Adrenal gland (tissue), 19 donors: ENCODE measurements at places on chromosomes 6 and 20.

DNA sequence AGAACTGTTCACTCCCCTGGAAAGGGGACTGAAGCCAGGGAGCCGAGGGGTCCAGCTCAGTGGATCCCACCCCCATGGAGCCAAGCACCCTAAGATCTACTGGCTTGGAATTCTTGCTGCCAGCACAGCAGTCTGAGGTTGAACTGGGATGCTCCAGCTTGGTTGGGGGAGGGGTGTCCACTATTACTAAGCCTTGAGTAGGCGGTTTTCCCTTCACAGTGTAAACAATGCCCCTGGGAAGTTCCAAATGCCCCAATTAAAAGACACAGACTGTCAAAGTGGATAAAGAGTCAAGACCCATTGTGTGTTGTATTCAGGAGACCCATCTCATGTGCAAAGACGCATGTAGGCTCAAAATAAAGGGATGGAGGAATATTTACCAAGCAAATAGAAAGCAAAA is 150.2 kb downstream of the LPA start:
- no peak for DNase-seq

GRCh38 chr6:155181498-155181897 is 82.3 kb upstream of the CLDN20 start:
- DNase-seq, result no peak

DNA sequence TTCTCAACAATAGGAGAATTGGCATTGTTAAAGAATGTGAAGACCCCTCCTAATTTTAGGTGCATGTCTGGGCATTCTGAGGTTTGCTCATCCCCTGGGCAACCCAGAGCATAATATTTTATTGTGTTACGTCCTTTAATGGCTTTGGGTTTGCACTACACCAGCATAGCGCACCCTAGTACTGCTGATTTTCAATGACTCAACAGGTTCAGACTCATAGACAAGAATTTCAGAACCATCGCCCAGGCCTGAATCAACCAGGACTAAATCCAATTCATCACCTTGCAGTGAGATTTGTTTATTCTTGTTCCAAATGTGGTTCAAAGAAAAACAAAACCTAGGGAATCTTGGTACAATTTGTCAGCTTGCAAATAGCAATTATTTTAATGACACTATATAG is 137.8 kb upstream of the PHACTR1 start:
- no peak for DNase-seq

DNA sequence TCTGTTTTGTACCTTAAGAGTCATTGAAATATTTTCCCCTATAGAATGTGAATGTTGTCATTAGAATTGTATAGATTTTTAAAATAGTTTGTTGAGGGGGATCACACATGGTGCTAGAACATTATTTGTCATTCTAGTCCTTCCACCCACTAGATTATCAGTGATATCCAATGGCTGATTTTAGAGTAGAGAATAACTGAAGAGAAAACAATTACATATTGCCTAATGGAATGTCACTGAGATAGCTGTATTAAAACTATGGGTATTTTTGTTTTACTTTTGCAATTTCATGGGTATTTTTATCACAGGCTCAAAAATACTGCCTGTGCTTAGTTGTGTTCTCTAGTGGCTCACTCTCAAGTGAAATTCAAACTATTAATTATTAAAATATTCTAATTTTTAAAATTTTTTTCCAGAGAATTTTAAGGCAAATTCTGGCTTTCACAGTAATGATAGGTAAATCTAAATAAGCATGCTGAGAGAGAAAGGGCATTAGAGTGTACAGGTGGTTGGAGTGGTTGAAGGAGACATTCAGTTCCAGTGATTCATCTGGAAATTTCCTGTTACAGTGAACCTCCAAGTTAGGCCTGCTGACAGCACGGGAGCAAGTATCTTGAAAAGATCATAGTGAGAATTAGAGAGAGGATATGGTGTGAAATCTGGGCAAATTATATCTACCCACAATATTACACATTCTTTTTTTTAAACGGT is 399.6 kb downstream of the NKAIN2 start:
- DNase-seq, result no peak

- no peak for DNase-seq
These were observed 307.2 kb upstream of the THEMIS start for GRCh38 chr6:128208078-128208477.

GRCh38 chr6:28720357-28721231 is 194.9 kb downstream of the GPX5 start:
- no peak for DNase-seq

DNA sequence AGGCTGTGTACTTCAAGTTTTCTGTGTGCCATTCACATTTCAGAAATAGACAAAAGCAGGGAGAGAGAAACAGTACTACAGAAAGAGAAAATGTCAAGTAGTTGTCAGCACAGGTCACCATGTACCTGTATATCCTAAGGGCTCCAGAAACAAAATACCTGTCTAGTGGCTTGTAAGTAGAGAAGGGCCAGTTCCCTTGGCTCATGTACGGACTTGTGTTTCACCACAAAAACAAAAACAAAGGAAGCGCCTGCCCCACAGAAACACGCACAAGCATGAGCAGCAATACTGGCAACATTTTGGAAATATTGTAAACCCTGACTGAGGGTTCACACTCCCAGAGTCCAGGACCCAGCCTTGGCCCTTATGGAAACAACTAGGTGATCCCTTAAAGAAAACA is 44.3 kb downstream of the CNKSR3 start:
- DNase-seq, result no peak

DNA sequence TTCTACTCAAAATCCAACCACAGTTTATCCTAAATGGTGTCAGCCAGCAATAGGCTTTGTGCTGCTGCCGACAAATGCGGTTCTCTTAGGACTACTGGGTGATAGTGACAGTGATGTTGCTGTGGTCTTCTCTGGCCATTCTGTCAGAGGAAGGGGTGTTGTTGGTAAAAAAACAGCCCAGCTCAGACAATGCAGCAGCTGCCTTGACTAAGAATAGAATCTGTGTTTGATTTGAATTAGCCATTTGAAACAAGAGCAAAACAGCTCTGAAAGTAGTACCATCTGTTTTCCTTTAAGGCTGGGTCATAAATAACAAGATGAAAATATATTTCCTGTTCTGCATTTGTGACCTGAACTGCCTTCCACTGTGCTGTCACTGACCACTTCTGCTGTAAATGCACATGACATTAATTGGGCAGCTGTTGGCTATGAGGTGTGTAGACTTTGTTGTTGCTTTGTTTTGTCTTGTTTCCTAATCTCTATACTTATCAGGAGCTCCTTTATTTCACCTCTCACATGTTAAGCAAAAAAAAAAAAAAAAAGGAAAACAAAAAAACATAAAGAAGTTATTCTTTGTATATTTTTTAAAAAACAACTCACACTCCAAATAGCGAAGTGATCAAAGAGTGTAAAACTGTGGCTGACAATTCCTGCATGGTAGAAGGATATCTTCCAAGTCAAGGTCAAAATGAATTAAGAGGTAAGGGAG is 497.8 kb upstream of the ARID1B start:
- no peak for DNase-seq

DNA sequence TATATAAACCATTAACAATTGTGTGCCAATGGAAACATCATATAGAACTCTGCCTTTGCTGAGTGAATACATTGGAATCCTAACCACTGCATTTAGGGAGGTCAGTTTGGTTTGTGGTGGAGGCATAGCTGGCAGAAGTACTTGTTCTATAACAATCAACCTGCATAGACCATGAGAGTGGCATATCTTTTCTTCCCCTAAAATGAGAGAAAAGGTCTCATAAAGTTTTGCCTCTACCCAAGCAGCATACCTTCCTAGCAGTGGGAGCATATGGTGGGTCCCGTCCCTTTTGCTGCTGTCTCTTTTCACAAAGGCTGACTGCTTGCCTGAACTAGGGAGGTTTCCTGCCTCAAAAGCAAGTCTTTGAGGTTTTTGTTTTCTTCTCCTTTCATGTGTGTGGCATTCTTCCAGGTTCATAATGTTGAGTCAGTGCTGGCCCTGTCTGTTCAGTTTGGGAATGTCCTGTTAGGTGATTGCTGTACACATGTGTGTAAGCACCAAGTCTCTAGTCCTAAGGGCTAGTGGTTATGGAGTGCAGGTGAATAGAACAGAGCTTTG is 61.2 kb upstream of the SUPT3H start:
- DNase-seq, result no peak

DNA sequence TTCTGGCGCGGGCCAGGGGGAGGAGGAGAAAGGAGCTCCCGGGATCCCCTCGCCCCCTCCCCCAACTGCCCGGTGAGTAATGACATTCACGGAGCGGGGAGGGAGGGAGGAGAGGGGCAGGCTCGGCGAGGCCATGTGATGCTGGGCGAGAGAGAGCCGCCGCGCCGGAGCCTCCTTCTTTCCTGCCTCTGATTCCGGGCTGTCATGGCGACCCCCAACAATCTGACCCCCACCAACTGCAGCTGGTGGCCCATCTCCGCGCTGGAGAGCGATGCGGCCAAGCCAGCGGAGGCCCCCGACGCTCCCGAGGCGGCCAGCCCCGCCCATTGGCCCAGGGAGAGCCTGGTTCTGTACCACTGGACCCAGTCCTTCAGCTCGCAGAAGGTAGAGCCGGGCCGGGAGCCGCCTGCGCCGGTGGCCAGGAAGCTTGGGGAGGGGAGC is at the start of gene GDAP1L1:
Gene GDAP1L1 (plus strand): TSS at position 178 of the 441 bp plus-strand sequence. CDS start 27 bp downstream, at position 205.
- DNase-seq, result peak; percentile 53

GRCh38 chr6:156701966-156702365 is 75.2 kb upstream of the ARID1B start:
- no peak for DNase-seq

- DNase-seq, result no peak
These were observed 64.8 kb downstream of the VIP start for GRCh38 chr6:152815230-152815872.

GRCh38 chr20:4633780-4634179 is 87.9 kb upstream of the PRND start:
- DNase-seq, result no peak

DNA sequence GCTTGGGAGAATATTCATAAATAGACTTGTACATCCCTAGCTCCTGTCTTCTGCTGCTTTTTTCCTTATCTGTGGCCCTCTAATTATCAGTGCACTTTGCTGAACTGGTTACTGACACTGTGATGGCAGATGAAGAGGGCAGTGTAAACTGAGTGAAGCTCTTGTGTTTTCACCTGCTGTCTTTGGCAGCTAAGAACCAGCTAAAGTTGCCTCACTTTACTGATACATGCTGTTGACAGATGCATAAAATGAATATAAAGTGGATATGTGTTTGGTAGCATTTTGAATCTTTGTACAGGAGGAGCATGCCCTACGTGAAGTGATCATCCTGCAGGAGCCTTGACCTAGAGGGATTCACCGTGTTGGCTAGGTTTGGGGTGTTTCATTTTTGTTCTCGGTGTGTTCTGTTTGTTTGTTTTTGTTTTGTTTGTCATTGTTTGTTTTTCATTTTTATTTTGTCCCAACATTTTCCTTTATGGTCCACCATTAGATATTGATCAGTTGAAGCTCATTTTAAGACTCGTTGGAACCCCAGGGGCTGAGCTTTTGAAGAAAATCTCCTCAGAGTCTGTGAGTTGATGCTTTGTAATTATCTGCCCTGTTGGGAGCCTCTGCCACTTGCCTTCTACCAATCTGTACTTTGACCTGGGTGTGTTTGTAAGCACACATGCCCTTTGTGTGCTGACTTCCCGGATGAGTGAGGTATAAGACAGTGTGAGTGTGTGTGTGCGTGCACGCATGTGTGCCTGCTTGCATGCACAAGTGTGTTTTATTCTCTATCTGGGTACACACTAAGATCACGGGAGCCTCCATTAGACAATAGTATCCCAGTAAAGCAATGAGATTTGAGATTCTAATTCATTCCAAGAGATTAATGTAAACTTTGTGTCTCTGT is 34.6 kb upstream of the MAPK13 start:
- no peak for DNase-seq

GRCh38 chr6:30260036-30260504 is 46.9 kb upstream of the TRIM26 start:
- no peak for DNase-seq

DNA sequence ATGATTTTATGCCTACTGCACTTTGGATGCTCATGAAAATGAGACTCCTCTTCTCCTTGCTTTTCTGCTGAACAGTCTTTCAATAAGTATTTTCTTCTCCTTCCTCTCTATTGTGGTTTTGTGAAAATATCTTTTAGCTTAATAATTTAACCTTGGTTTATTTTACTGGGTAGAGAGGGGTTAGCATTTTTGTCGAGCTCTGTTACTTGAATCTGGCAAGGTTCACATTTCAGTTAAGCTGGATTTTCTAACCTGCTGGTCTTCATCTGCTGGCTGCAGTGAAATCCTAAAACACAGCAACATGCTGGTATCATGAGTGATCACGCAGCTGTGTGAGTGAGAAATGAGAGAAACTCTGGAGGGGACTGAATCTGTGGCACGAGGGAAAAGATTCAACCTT is 222.7 kb upstream of the NOX3 start:
- no peak for DNase-seq

DNA sequence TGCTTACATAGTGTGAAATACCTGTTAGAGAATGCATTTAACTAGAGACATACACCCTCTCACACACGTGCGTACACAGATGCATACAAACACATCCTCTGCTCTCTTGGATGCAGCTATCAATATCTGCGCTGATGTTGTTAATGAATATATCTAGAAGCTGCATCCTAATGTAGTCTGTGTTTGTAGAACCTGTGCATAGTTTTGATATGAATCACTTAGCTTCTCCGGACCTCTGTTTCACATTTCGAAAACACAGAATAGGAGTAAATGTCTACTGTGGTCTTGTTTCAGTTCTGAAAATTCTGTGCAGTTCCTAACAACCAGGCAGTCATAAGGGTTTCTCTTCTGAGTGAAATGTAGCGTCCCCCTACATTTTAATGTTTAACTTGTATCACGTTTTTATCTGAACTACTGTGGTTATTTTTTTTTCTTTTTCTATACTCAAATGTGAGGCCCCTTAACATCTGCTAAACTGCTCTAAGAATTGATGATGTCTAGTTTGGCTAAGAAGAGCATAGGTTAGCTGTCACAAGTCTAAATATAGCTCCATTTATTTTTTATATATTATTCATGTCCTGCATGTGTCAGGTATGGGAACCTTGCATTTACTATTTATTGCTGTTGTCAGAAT is 254.5 kb downstream of the TMEM242 start:
- DNase-seq, result no peak

- peak; percentile 61 for DNase-seq
These were observed 507.3 kb upstream of the CITED2 start for GRCh38 chr6:139881728-139882211.

DNA sequence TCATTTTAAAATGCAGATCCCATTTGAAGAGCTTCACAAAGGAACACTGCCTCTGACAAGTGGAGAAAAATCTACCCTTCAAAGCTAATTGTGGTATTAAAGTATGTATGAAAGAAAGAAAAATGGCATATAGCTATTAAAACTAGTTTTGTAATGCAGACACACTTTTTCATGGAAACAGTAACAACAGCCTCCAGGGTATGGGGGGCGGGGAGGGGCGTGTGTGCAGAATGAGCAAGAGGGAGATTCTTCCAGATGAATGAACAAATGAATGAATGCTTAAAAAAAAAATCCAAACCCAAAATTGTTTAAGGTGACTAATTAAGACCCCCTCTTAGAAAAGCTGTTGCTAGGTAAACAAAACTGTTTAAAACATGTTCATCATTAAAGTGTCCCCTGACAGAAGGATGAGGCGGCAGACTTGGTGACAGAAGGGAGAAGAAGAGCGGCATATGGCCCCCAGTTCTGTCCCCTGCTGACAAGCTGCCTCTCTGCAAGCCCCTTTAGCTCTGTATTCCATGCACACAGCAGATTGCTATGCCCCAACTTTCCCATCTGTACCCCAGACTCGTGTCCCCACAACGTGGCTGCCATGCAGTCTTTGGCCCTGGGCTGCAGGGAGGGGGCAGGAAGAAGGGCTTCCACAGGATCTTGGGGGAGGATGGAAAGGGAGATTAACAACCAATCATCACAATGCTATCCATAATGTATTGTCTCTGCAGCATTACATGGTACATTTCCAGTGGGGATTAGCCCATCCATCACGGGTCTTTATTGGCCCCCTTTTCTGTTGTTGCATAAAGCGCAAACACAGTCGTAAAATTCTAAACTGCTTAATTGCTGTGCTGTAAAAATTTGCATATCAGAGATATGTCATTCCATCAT is 108.4 kb upstream of the OLIG3 start:
- DNase-seq, result no peak
